CD4-positive, alpha-beta T cell (primary cell): ENCODE measurements at places on chromosomes 16 and 17. TPM values are rescaled to one million over a fixed set of nuclear protein-coding genes. Genes with fewer than 3 reads are reported as not detected.

Gene CD300H
- total RNA-seq = not detected

Gene ZSCAN10
- total RNA-seq = 0.56 TPM

Gene MYH1
- not detected for total RNA-seq

Gene MT1G
- not detected for total RNA-seq

Gene MYO15A
- 1.2 TPM for total RNA-seq

- no peak for DNase-seq
Measured at GRCh38 chr16:66996324-66996982, 8.1 kb downstream of the CES4A start.

DNA sequence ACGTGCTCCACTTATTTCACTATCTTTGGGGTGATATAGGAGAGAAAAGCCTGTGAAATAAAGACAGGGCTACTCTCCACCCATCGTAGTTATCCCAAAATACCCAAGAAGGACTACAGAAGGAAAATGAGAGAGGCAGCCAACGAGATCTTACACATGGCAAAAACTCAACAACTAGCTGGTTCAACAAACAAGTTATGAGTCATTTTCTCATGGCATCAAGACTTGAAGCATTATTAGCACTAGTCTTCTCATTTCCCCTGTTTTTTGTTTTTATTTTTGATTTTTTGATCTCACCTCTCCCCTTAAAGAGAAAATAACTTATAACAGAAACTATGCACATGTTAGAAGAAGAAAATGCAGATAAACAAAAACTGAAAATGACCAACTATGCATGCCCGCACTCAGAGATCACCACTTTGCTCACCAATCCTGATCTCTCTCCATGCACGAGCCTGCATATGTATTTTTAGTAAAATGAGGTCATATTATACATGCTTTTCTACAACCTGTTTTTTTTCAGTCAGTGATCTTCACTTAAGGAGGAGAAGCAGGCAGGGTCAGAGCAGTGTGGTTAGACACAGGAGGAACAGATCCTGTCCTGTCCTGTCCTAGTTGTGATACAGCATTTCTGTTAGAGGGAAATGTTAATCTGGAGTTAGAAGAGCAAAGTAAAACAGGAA, 22.8 kb downstream of the FAM117A start:
- DNase-seq = no peak

DNA sequence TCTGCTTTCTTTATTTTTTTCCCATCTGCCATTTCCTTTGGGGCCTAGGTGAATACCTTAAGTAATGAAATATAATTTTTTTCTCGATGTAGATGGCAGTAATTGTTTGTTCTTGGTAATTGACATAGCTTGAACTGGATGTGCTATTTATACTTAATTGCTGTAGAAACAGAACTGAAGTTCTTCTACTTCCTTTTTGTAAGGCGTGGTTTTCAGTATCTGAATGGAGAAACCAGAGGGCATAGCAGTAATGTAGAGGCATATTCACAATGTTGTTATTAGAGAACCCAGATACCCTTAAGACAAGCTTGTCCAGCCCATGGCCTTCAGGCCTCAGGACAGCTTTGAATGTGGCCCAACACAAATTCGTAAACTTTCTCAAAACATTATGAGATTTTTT, 16.4 kb downstream of the ATP6V0A1 start:
- no peak for DNase-seq

GRCh38 chr16:89904606-89905510, 13.8 kb upstream of the MC1R start:
- no peak for DNase-seq

GRCh38 chr17:19263641-19264051, 26.5 kb downstream of the EPN2 start:
- DNase-seq = no peak

DNA sequence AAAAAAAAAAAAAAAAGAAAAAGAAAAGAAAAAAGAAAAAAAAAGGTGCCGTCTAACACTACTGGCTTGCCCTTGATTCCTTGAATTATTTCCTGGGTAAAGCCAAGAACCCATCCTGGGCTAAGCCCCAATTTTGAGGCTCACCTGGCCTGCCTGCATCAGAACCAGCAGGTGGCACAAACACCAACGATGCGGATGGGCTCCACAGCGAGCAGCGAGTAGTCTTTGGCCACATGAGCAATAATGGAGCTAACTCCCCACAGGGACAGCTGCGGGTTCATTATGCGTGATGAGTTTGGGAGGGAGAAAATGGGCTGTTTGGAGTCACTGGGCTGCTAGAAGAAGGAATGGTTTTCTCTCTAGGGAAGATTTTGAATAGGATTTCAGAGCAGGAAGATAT, 91.1 kb downstream of the ASIC2 start:
- DNase-seq = no peak

GRCh38 chr17:14091367-14091766, 22.1 kb downstream of the COX10 start:
- DNase-seq = no peak

GRCh38 chr16:14608604-14609003, 21.5 kb downstream of the PARN start:
- DNase-seq = no peak

- DNase-seq = peak; percentile 29
Measured at GRCh38 chr16:22191532-22192260, 14.4 kb upstream of the EEF2K start.

DNA sequence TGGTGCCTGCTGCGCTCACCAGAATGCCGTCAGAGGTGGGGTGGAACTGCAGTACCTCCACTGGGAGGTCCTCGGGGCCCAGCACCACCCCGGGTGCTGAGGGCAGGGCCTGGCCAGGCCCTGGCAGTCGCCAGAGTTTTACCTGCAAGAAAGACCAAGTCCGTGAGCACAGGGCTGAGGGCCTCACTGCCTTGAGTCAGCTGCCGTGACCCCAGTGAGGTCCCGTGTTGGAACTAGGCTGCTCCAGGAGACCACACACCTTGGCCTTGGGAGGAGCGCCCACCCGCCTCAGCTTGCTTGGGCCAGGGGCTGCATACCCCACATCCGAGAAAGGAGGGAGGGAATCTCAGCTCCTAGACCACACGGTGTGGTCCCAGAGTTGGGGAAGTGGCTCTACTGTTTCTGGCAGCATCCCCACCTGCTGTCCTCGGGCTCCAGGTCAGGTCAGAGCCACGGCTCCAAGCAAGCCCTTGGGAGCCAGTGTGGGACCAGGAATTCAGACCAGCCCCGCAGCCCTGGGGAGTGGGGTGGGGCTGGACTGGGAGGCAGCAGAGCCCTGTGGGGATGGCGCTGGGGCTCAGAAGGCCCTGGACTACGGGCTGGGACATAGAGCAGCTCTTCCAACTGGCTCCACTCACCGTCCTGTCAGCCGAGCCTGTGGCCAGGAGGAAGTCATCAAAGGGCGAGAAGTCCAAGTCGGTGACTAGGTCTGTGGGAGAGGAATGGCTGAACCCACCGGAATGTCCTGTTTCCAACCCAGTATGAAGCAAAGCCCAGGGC, 8.7 kb downstream of the CORO7 start:
- no peak for DNase-seq

GRCh38 chr17:72111336-72111923, 9.4 kb upstream of the SOX9 start:
- DNase-seq = no peak

- no peak for DNase-seq
Measured at GRCh38 chr16:82046941-82047340, 11.9 kb downstream of the HSD17B2 start.

DNA sequence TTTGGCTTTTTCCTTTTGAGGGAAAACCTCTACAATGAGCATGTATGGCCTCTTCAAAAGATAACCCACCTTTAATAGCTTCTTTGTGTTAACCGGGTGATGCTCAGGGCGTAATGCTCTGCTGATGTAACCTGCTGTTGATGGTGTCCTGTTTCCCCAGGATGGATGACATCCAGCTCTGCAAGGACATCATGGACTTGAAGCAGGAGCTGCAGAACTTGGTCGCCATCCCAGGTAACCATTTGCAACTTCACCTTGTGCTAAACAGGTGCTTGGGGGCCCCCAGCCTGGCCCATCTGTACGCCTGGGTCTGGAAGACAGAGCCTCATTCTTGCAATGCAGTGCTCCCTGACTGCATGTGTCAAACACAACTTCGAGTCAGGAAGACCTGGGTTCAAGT, 75.1 kb downstream of the MARF1 start:
- no peak for DNase-seq

DNA sequence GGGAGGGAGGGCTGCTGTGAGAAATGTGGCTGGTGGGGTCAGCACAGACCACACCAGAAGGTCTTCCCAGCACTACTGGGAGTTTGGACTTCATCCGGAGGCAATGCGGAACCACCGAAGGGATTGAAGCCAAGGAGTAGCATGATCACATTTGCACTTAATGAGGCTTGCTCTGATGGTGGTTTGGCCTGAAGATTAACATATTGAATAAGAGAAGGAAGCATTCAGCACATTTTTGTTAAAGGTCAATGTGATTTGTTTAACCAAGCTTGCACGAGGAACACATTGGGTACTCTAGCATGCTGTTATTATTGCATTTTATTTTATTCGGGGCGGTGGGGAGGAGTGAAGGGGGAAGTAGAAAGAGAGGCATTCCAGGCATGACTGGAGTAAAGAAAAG, 378.6 kb downstream of the UTP18 start:
- DNase-seq = no peak

DNA sequence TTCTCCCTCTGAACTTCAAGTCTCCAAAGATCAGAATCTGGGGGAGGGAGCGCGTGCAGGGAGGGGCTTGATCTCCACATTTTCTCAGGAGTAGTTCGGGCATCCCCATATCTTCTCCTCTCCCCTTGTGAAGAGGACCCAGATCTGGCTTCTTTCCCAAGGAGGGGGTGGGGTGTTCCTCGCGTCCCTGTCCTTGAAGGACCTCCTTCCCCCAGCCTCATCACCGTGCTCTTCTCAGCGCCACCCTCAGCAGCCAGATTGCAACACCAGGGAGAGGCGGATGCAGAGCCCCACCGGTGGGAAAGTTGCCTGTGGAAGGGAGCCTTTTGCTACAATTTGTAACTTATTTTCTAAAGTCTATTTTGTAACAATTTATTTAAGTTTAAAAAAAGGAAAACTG, 5.7 kb downstream of the PRSS53 start:
- no peak for DNase-seq

DNA sequence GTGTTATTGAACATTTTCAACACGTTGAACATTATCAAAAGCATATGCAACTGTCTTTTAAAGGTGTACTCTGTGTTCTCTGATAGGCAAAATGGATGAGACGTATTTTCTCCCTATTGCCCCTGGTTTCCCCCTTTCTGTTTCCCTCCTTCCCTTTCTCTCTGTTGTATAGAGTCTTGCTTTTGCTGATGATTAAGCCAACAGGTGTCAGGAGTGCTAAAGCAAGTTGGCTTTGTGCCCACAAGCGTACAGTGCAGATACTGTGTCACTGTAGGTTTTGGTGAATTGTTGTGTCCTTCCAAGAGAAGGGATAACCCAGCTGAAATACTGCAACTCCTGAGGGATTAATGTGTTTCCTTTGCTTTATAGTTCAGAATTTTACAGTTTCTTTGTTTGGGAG, 74.4 kb downstream of the COX10 start:
- DNase-seq = no peak

DNA sequence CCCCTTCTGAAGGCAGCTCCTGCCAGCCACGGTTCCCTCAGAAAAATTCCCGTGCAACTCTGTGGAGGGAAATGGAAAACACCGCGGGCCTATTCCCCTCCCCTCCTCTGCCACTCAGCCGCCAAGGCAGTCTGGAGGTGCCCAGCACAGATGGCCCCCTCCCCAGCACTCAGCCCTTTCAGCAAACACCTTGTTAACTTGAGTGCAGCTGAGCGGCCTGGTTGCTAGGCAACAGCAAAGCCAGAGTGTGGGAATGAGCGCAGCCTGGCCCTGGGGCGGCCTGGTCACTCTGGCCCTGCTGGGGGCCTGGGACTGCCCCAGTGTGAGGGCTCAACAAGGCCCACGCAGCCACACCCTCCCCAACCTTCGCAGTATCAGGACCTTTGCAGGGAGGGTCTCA, 32.8 kb downstream of the CACNA1G start:
- DNase-seq = no peak

- DNase-seq = peak; percentile 35
Measured at GRCh38 chr16:31875928-31876547, 2.4 kb downstream of the ZNF267 start.

- no peak for DNase-seq
Measured at GRCh38 chr16:9323170-9323569, 231.7 kb downstream of the HAPSTR1 start.

DNA sequence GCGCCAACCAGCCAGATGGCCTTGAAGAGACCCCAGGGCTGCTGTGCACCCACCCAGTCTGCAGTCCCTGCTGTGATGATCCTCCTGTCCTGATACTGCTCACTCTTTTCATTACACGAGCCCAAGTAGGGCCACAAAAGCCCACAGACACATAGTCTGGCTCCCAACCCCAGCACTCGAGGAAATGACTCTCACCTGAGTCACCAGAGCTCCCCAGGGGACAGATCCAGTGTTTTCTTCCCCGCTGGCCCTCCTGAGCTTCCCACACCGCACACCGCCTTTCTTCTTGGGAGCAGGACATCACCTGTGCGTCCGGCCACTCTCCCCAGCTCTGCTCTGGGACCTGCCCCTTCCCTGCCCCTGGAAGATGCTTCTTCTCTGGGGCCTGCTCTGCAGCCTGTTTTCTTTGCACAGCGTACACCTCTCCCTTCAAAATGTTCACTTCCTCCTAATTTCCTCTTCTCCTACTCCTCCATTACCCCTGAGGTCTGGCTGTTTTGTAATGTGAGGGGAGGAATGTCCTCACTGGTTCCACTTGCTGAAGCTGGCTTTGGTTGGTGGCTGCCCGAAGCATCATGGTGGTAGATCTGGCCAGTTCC, 2.0 kb upstream of the SCN4A start:
- DNase-seq = no peak

DNA sequence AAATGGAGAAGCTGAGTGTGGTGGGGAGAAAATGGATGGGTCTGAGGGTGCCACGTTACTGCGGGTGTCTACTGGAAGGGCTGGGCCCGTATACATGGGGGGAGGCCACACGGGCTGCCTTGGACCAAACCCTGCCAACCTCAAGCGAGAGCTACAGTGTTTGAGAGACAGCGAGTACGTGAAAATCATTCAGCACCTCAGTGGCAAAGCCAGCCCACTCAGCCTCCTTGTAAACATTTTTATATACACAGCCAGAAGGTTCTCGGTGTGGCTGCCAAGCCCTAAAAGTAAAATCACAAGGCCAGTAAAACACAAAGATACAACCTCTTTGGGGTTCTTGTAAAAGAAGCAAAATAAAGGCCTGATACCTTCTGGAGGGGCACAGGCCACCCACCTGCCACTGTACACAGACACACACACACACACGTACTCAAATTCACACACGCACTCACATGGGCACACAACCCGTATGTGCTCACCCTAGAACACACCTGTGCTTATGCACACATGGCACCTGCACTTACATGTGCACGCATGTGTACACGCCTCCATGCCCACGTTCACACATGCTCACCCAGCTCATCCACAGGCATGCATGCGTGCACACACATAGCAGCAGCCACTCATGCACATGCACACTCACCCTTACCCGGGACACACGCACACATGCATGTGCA, 102.8 kb downstream of the GSG1L start:
- no peak for DNase-seq

DNA sequence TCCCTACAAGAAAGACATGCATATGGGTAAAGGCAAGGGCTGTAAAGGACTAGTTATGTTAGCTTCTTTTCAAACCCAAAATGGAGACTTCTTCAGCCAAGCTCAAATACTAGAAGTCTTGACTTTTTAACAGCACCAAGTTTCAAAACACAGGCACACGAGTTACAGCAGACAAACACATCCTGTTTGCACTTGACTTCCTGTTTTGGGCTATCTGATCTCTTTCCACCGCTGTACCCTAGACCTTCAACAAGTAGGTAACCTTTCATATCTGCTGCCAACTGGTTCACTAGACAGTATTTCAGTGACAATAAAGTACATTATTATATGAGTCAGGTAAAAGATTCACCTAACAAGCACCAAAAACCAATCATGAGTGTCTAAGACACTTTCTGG, 12.3 kb downstream of the RFFL start:
- no peak for DNase-seq
